Smooth muscle cell of the pulmonary artery (primary cell): ENCODE measurements at places on chromosomes 13 and 19. TPM values are rescaled to one million over a fixed set of nuclear protein-coding genes. Genes with fewer than 3 reads are reported as not detected.

The PTH2 gene
- not detected in 2 replicates for total RNA-seq

The CD22 gene
- 0.40 and 0.78 TPM in 2 replicates for total RNA-seq

The SPC24 gene
- 9.3 and 16.2 TPM in 2 replicates for total RNA-seq

The ZNF541 gene
- total RNA-seq = 0.07 and 0.17 TPM in 2 replicates

The PALM gene
- 5.2 and 18.2 TPM in 2 replicates for total RNA-seq

The SWSAP1 gene
- 0.50 and 0.65 TPM in 2 replicates for total RNA-seq

The GRIK5 gene
- total RNA-seq = 3.2 and 7.3 TPM in 2 replicates
